SK-N-SH (cell line): ENCODE measurements at places on chromosomes 16 and 17. TPM values are rescaled to one million over a fixed set of nuclear protein-coding genes. Genes with fewer than 3 reads are reported as not detected.
A peak's percentile ranks its signal among the peaks of the same experiment; 100 is the strongest.

GRCh38 chr16:11183035-11183812 is 72.8 kb downstream of the SOCS1 start:
- no peaks in the 10 kb centered on the region for H3K27me3 ChIP-seq
- H3K36me3 ChIP-seq = peaks cover 10% of the 10 kb centered on the region; the same call in 1 of the 2 replicates
- no peak overlapping the region for H3K27ac ChIP-seq

- no peaks in the 10 kb centered on the region for H3K27me3 ChIP-seq
- no peak overlapping the region for H3K4me3 ChIP-seq
- H3K36me3 ChIP-seq = no peaks in the 10 kb centered on the region
Observed at GRCh38 chr17:31085563-31085962, 9.2 kb upstream of the NF1 start.

GRCh38 chr16:53952215-53953208 is 248.6 kb downstream of the FTO start:
- no peaks in the 10 kb centered on the region for H3K27me3 ChIP-seq
- no peak for DNase-seq
- no peaks in the 10 kb centered on the region for H3K36me3 ChIP-seq
- no peaks in the 10 kb centered on the region for H3K4me1 ChIP-seq
- H3K27ac ChIP-seq = no peak overlapping the region

GRCh38 chr17:46977348-46977747 is 1.7 kb downstream of the RPRML start:
- no peaks in the 10 kb centered on the region for H3K36me3 ChIP-seq
- DNase-seq = peak; percentile 51
- H3K27ac ChIP-seq = no peak overlapping the region
- H3K4me3 ChIP-seq = no peak overlapping the region

DNA sequence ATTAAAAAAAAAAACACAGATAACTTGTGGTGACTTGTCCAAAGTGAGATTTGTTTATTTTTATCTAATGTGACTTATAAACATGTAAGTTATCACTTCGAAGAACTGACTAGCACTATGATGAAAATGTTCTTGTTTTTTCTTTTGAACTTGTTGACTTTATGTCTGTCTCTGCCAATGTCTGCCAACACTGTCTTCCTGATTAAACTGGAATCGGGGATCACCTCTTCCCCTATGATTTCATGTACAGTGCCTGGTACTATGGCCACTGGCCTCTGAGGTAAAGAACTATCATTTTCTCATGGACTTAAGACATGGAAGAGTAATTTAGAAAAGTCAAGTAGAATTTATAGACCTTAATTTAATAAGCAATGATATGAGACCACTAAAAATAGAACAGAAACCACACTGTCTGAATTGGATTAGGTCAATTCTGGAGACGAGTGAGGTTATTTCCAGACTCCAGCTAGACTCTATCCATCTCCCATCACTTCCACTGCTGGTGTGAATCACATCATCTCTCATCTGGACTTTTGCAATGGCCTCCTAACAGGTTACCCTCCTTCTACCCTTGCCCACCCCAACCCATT is 8.9 kb downstream of the C17orf78 start:
- no peak overlapping the region for H3K4me3 ChIP-seq
- H3K4me1 ChIP-seq = peaks cover 2% of the 10 kb centered on the region; the same call in 1 of the 2 replicates
- DNase-seq = no peak
- H3K27me3 ChIP-seq = no peaks in the 10 kb centered on the region
- no peak overlapping the region for H3K27ac ChIP-seq

The NXPH3 gene
- polyA plus RNA-seq = 0.30 and 0.31 TPM in 2 replicates

The KRTAP16-1 gene
- not detected in 2 replicates for polyA plus RNA-seq

The ACAP1 gene
- polyA plus RNA-seq = 0.71 and 6.4 TPM in 2 replicates
